CD8-positive, alpha-beta memory T cell (primary cell): ENCODE measurements at places on chromosomes 2 and 18.

DNA sequence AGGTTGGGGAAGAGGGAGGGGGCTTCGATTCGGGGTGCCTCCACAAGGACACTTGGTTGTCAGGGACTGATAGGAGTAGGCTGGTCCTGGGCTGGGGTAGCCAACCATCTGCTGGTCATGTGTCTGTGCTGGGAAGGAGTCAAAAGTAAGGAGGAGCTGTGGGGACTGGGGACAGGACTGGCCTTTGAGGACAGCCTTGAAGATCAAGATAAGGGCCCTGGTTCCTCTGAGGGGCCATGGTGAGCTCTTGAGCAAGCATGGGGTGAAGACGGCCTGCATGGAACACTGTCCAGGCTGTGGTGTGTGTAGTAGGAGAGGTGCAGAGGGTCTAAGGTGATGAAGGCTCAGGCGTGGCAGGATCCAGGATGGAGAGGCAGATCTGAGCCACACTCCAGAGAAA is 1.7 kb downstream of the CYP27A1 start:
- DNase-seq = no peak

- DNase-seq = no peak
Measured at GRCh38 chr18:8443505-8443904, 165.7 kb upstream of the RAB12 start.

GRCh38 chr18:58230438-58231179 is 186.6 kb downstream of the NEDD4L start:
- no peak for DNase-seq

DNA sequence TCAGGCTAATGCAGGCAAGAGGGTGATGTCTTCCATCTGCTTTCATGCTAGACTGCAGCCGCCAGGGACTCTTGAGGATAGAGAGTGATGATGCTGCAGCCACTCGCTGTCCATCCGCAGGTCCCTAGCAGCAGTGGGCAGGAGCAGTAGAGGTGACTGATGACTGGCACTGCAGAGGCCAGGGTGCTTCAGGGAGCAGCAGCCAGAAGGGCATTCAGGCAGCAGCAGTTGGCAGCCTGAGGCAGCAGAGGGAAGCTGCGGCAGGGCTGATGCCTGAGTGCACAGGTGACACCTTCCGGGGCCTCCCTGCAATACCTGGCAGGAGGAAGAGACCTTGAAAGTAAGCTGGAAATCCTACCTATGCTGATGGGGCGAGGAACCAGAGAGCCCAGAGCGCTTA is 214.2 kb downstream of the ICOS start:
- no peak for DNase-seq

DNA sequence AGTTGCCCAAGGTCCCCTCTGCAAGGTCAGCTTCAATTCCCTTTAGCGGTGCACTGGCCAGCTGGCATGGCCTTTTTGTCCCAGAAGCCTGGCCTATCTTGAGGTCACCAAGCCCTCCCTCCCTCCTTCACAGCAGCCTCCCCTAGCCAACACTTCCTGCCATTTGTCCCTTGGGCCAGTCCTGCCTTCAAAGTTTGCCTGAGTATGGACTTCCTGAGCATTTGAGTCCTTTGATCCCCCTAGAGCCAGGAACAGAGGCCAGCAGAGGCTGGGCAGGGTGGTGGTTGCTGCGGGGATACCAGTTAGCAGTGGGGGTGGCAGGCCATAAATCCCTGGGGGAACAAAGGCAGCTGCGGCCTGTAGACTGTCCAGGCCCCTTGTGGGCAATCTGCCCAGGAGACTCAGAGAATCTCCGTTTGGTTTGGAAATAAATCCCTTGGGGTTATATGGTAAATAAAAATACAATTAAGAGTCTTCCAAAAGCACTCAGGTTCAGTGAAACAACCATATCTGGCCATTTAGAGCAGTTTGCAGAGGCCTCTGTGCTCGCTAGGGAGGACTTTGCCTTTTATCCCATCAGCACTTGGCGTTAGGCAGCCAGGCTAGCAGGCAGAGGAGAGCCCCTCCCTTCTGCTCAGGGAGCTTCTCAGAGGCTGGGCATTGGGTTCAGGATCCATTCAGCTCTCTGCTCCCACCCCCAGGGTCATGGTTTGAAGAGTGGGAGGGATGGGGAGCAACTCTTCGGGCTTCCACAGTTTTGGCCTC is 3.1 kb upstream of the HES6 start:
- no peak for DNase-seq

- DNase-seq = no peak
Measured at GRCh38 chr2:59005836-59006615, 764.9 kb upstream of the FANCL start.

- DNase-seq = no peak
Measured at GRCh38 chr2:190551928-190552327, 17.4 kb upstream of the NEMP2 start.

DNA sequence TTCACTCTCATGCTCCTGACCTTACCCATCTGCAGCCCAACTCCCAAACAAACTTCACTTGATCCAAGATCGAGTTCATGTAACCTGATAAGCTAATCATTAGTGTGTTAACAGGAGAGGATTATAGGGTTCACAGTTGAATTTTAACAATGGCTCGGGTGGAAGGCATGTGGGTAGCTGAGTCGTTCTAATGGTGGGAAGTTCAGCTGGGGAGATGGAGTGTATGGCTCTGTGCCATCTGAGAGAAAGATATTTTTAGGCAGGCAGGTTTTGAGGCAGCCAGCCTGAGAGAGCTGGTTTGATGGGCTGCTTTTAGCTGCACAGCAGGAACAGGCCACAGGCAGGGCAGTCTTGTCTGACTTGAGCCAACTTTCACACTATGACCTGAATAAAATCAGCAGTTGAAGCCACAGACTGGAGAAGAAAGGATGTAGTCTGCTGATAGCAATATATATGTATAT is 17.7 kb upstream of the NFE2L2 start:
- DNase-seq = no peak

DNA sequence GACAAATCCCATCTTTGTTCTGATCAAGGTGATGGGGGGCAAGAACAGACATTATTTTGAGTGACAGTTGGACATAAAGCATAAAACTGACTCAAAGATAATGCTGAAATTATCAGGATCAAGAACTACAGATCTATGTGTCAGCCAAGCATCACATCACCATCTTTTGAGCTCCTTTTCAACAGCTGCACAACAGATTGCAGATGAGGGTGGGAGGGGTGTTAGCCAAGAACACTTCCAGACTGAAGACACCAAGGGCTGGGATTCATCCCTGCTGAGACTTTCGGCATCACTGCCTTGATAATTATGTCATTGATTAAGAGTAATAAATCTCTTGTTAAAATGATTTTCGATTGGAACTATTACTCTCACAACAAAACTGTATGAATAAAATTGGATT is 191.5 kb upstream of the NETO1 start:
- DNase-seq = no peak

DNA sequence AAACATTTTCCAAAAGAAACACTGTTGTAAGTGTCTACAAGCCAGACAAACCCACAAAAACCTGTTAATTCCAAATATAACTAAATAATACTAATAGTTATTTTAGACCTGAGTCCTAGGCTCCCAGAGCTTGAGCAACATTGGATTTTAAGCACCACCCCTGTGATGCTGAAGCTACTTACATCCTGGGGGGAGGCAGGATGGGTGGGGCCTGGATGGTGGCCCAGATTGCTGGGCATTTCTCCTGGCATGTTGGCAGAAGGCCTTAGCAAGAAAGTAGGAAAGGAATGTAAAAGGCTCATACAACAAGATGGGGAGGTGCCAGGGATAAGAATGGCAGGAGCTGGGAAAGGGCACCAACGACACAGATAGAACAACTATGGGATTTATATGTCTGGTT is 50.7 kb upstream of the OTX1 start:
- no peak for DNase-seq

- DNase-seq = no peak
Measured at GRCh38 chr2:8120506-8120860, 561.4 kb upstream of the ID2 start.

DNA sequence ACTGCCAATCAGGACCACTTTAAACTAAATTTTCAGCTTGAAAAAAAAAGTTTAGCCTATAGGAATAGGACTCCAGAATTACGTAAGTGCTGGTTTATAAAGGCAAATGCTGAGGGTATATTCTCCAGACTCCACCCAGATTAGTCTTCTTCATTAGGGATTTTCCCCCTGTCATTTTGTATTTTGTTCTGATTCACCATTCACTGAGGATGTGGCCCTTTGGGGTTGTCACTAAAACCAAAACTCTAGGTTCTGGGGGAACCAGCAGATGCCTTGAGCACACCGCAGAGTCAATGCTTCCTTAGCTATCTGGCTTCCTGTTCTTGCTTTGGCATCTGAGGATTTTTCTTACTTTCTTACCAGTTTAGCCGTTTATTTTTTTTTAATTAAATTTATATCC is 10.5 kb downstream of the SCYGR4 start:
- no peak for DNase-seq

DNA sequence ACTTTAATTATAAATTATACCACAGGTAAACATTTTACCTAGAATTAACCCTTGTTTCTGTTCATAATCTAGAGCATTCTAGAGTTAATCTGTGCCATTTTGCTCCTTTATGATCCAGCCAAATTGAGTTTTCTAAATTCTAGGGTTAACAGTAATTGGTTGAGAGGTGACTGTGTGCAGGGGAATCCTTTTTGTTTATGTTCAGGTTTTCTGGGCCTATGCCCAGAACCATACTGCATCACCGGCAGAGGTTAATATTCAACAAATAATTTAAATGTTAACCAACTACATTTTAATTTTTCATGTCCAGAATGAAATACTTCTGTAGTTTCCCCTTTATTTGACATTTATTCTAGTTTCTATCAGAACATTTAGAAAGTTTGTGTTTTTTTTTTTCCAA is 32.3 kb downstream of the CARF start:
- no peak for DNase-seq

DNA sequence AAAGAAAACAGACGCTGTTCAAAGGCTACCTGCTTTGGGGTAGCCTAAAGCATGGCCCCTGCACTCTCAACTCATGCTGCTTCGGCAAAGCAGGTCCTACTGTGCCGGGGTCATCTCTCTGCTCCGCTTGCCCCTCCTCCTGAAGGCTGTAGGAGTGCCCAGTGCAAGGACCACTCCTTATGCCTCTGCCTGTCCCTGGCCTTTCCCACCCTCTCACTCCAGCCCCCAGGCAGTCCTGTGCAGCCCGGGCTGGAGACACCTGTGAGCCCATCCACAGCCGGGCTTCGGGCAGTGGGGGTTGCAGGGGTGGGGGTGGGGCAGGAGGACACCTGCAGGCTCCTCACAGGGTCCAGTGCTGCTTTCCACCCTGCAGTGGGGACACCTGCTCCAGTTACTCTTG is 69.1 kb downstream of the ACKR3 start:
- no peak for DNase-seq

DNA sequence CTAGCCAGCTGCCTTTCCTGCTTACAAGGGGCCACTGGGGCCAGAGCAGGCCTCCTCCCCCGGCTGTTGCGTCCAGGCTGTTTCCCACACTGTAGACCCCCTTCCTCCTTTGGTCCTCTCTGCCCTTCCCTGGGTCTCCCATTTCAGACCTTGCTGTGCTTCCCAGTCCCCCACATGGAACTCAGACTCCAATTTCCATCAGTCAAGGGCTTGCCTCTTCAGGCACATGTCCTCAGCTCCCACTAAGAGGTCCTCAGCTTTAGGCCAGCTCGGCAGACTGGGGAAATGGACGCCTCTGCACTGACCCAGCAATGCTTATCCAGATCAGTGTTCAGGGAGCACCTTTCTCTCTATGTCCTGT is 98.0 kb upstream of the BZW1 start:
- DNase-seq = no peak

DNA sequence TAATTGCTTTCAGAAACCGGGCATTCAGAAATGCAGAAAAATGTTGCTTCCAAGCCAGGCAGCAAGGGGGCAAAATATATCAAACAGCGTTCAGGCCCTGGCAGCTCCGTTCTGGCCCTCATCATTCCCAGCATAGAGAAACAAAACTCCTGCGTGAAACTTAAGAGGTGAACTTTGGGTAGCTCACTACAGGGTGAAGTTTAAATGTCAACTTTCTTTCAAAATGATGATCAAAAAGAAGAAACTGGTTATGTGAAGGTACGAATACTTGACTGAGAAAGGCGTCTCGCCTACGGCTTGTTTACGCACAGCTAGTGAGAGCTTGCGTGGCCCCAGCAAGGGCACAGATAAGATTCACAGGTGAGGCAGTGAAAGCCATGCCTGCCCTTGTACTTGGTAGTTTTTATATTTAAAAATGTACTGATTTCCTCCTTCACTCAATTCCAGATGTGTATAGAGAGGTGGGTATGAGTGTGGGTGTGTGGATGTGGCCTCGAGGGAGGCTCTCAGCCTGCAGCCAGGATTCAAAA is 127.5 kb downstream of the NFATC1 start:
- no peak for DNase-seq

- no peak for DNase-seq
Measured at GRCh38 chr18:8142932-8143331, 466.3 kb upstream of the RAB12 start.

- DNase-seq = no peak
Measured at GRCh38 chr2:52995424-52995823, 772.2 kb upstream of the CHAC2 start.

- DNase-seq = no peak
Measured at GRCh38 chr2:105287692-105288091, 41.8 kb downstream of the TGFBRAP1 start.

GRCh38 chr2:132419941-132420340 is 3.3 kb downstream of the GPR39 start:
- no peak for DNase-seq

DNA sequence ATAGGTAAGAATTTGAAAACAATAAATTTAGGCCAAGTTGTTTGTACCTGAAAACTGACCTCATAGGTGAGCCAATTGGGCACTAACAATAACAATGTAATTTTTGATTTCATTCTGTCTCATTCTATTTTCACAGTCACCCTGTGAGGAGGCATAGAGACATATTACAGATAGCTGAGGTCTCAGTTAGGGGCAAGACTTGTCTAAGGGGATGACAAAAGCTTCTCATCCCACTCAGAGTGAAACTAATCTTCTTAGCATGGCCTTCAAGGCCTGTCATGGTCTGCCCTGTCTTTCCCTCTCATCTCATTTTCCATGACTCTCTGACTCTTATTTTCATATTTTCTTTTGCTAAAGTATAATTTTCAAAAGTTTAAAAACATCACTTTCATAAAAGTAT is 562.0 kb upstream of the TNP1 start:
- DNase-seq = no peak

DNA sequence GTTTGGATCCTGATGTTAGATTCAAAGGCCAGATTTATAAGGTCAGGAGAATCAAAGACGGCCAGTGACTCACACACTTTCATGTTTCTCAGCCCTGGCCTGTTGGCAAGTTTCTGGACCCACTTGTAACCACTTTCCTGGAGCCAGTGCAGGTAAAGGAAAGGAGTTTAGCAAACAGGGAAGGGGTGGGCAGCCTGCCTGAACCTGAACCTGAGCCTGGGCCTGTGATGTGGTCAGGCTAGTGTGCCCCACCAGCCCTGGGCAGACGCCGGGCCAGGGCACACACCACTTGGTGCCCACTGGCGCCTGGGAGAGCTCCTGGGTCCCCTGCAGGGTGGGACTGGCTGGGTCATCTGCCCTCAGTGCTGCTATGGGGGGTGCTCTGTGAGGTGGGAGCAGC is 100.5 kb upstream of the SPRED2 start:
- DNase-seq = no peak

DNA sequence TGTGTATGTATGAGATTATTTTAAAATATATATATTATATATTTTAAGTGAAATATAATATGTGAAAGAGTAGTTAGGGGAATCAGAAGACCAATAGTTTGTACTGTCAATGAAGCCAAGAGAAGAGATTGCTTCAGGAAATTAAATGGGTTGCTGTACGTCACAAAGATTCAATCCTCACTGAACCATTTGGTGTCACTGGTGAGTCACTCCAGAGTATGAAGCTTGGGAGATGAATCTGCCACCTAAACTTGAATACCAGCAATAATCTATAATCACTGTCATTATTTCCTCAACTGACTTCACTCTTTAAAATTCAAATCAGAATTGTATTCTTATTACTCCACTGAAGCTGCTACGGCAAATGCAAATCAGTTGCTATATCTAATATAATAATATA is 41.9 kb upstream of the SCN9A start:
- DNase-seq = no peak
